ENCODE measurements at places on chromosomes 3 and 15.

GRCh38 chr3:152302521-152303021 is 33.8 kb downstream of the MBNL1 start:
- no peak for DNase-seq

DNA sequence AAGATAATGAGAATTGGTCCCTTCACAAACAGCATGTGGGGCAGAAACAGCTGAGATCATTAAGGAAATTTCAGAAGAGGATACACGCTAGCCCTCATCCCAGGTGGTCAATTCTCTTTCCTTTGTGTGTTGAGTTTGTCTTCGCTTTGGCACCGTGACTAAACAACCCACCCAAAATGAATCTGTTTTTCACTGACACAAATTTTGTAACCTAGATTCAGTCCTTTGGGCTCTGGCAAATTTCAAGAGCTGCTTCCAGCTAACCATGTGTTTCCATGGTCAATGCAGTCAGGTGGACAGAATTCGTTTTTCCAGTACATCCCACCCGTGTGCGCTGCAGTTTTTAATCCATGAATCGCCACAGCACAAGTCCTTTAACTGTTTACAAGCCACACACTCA is 435.4 kb downstream of the WDR72 start:
- DNase-seq = no peak

- no peak for DNase-seq
Measured at GRCh38 chr3:60055765-60056164, 1005.9 kb upstream of the CFAP20DC start.

DNA sequence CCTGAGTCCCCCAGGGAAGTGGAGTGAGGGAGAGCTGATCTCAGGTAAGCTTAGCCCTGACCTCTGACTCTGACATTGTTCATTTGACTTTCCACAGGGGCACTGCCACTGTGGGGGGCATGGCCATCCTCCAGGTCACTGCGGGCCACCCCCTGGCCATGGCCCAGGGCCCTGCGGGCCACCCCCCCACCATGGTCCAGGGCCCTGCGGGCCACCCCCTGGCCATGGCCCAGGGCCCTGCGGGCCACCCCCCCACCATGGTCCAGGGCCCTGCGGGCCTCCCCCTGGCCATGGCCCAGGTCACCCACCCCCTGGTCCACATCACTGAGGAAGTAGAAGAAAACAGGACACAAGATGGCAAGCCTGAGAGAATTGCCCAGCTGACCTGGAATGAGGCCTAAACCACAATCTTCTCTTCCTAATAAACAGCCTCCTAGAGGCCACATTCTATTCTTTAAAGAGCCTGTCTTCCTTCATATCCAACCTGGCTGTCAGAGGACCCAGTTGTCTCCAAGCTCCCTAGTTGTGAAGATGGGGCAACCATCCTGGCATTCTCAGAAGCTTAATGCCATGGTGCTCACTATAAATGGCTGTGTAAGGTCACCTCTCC is 1.9 kb upstream of the DISP2 start:
- no peak for DNase-seq

GRCh38 chr15:29668120-29668602 is 154.1 kb downstream of the TJP1 start:
- no peak for DNase-seq

GRCh38 chr3:172076212-172076611 is 36.8 kb downstream of the FNDC3B start:
- no peak for DNase-seq

DNA sequence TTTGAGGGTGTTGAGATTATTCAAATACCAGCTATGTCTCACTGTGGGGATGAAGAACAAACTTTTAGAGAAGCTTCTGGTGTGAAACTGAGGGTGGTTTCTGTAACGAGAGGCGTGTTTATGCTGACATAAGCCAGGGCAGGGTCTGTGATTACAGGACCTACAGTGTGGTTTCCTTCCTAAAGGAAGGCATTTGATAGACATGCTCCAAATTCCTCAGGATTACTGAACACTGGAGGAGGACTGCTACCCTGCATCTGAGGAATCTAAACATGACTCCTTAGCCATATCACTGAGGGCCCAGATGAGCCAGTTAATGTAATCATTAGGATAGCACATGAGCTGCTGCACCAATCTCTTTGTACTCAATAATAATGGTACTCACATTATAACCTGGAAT is 328.4 kb upstream of the UMPS start:
- DNase-seq = no peak

DNA sequence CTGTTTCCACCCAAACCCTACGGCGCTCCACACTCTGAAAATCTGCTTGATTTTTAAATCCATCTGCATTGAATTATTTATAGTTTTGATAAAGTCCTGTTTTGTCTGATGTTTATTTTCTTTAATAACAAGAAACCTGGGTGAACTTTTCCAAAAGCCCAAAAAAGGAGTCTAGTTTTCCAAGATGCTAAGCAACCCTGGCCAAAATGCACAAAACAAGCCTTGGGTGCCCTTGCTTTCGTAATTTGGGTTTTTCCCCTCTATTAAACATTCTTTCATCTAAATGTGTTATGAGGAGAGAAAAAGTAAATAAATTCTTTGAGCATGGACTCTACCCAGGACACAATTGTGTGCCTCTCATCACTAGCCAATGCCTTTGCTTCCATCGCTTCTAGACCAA is 468.9 kb downstream of the MCTP2 start:
- no peak for DNase-seq

- DNase-seq = no peak
Measured at GRCh38 chr15:92570391-92570790, 85.2 kb downstream of the FAM174B start.

Data from activated naive CD4-positive, alpha-beta T cell (primary cell).